Lower lobe of right lung (tissue), 2 donors: ENCODE measurements at places on chromosomes 1 and 21. TPM values are rescaled to one million over a fixed set of nuclear protein-coding genes. Genes with fewer than 3 reads are reported as not detected.

DNA sequence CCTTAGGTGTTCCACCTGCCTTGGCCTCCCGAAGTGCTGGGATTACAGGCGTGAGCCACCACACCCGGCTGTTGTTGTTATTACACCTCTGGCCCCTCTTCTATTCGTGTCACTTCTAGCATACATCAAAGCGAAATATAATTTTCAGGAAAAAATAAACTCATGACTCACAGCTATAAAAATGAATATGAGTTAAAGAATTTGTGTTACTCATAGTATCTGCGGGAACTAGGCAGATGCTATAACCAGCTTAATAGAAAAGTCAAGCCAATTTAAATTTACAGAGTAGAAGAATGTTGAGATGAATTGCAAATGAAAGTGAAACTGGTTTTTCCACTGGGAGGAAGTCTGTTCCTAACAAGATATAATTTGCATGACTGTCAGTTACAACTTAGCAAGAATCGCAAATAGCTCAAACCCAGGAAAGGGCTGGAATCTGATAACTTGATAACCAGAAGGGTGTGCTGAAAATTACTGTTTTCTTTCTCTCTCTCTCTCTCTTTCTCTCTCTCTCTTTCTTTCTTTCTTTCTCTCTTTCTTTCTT lies 11.2 kb downstream of the OR2W3 start:
- peak overlapping the region; percentile 37 for H3K4me3 ChIP-seq
- H3K27ac ChIP-seq, result peak overlapping the region; percentile 15
- peaks cover 3% of the 10 kb centered on the region for H3K4me1 ChIP-seq

GRCh38 chr1:235336903-235337302 lies 8.5 kb downstream of the GGPS1 start:
- H3K36me3 ChIP-seq, result peaks cover 48% of the 10 kb centered on the region
- no peak for DNase-seq
- peak overlapping the region; percentile 37 for H3K27ac ChIP-seq
- H3K4me3 ChIP-seq, result peak overlapping the region; percentile 6
- H3K4me1 ChIP-seq, result peaks cover 25% of the 10 kb centered on the region
- no peaks in the 10 kb centered on the region for H3K27me3 ChIP-seq

- DNase-seq, result no peak
- no peaks in the 10 kb centered on the region for H3K27me3 ChIP-seq
Observed at GRCh38 chr1:82401116-82401515, 600.4 kb downstream of the ADGRL2 start.

GRCh38 chr1:30748699-30749401 lies 8.7 kb downstream of the LAPTM5 start:
- H3K4me1 ChIP-seq, result peaks cover 94% of the 10 kb centered on the region
- H3K27me3 ChIP-seq, result no peaks in the 10 kb centered on the region
- peak; percentile 45 for DNase-seq

- no peak overlapping the region for H3K4me3 ChIP-seq
- H3K4me1 ChIP-seq, result peaks cover 6% of the 10 kb centered on the region
Observed at GRCh38 chr1:107277022-107277421, 136.2 kb downstream of the NTNG1 start.

LIX1L gene
- total RNA-seq, result 30.9 TPM

- H3K27me3 ChIP-seq, result peaks cover 27% of the 10 kb centered on the region
- no peak for DNase-seq
- H3K4me3 ChIP-seq, result no peak overlapping the region
- no peak overlapping the region for H3K27ac ChIP-seq
Observed at GRCh38 chr1:901108-901859, 22.4 kb upstream of the SAMD11 start.

GJA5 gene
- total RNA-seq, result 44.5 TPM

DNA sequence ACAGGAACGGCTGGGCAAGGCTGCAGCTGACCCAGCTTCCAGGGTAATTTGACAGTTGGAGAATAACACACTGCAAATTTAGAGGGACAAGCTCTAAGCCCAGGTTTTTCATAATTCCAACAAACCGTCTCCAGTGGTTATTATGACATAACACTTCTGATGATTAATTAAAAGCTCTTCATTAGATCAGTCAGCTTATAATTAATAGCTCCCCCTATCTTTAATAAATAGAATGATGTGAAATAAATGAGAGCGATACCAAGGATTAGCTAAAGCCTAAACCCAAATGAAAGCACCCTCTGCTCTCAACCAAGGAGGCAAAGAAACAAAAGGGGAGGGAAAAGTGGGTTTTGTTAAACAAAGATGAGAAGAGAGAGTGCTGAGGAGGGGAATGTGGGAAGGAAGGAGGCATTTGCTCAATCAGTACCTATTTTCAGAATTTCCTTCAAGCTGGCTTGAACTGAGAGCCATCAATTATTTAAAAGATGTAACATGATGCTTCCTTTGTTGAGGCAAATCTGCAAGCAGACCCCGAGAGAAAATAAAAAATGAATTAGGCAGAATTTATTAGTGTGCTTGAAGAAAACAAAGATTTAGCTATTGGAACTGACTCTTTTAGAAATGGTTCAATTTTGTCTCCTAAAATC lies 221.8 kb upstream of the ESRRG start:
- H3K4me1 ChIP-seq, result no peaks in the 10 kb centered on the region
- no peaks in the 10 kb centered on the region for H3K27me3 ChIP-seq
- H3K36me3 ChIP-seq, result no peaks in the 10 kb centered on the region

- H3K36me3 ChIP-seq, result no peaks in the 10 kb centered on the region
- no peak overlapping the region for H3K27ac ChIP-seq
- DNase-seq, result no peak
- H3K4me3 ChIP-seq, result no peak overlapping the region
- H3K4me1 ChIP-seq, result no peaks in the 10 kb centered on the region
- H3K27me3 ChIP-seq, result no peaks in the 10 kb centered on the region
Observed at GRCh38 chr1:53577761-53578100, 118.5 kb downstream of the DMRTB1 start.

- no peak overlapping the region for H3K4me3 ChIP-seq
- H3K4me1 ChIP-seq, result peaks cover 19% of the 10 kb centered on the region
- peak; percentile 78 for DNase-seq
Observed at GRCh38 chr1:27045973-27046558, 33.4 kb upstream of the TENT5B start.

OR14I1 gene
- not detected for total RNA-seq

DNA sequence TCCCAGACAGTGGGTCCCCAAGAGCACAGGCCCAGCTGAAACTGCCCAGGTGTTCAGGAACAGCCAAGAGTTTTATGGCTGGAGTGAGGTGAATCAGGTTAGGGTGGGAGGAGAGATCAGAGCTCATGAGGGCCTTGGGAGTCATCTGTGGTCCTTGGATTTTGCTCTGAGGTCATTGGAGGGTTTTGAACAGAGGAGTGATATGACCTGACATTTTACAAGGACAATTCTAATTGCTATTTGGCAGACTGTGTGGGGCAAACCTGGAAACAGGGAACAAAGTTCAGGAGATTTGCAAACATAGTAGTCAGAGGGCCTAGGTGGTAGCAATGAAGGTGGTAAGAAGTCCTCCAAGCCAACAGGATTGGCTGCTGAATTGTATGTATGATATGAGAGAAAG lies 31.1 kb upstream of the LRRN2 start:
- no peaks in the 10 kb centered on the region for H3K36me3 ChIP-seq
- H3K27ac ChIP-seq, result no peak overlapping the region
- no peak for DNase-seq
- H3K4me3 ChIP-seq, result no peak overlapping the region
- H3K4me1 ChIP-seq, result no peaks in the 10 kb centered on the region

PPFIA4 gene
- total RNA-seq, result 1.3 TPM

- H3K4me1 ChIP-seq, result peaks cover 25% of the 10 kb centered on the region
- H3K4me3 ChIP-seq, result no peak overlapping the region
- DNase-seq, result no peak
- H3K27ac ChIP-seq, result no peak overlapping the region
Observed at GRCh38 chr1:220828950-220829586, 42.4 kb downstream of the MTARC1 start.

GRCh38 chr1:208185801-208186231 lies 58.4 kb downstream of the PLXNA2 start:
- peaks cover 20% of the 10 kb centered on the region for H3K36me3 ChIP-seq
- H3K27ac ChIP-seq, result no peak overlapping the region
- H3K4me1 ChIP-seq, result peaks cover 52% of the 10 kb centered on the region
- H3K4me3 ChIP-seq, result no peak overlapping the region

SPRR2B gene
- total RNA-seq, result not detected

GRCh38 chr1:230056098-230056497 lies 10.9 kb upstream of the GALNT2 start:
- no peak for DNase-seq
- H3K4me3 ChIP-seq, result no peak overlapping the region
- H3K27ac ChIP-seq, result no peak overlapping the region
- H3K36me3 ChIP-seq, result no peaks in the 10 kb centered on the region
- H3K27me3 ChIP-seq, result no peaks in the 10 kb centered on the region

SLC45A1 gene
- total RNA-seq, result 0.92 TPM

RHBDL2 gene
- 0.32 TPM for total RNA-seq

DNA sequence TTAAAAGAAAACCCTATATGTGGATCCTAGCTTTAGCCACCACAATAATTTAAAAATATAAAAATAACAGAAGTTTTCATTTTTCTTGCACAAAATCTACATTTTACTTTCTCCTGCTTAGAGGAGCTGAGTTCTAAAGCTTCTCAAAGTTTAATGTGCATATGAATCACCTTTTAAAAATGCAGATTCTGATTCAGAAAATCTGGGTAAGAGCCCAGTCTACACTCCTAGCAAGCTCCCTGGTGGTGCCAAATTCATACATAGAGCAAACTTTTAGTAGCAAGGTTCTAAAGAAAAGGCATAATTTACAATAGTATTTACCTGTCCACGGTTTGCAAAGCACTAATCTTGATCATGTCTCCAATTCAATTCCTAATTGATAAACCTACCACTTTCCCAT lies 19.3 kb downstream of the RSBN1 start:
- peaks cover 38% of the 10 kb centered on the region for H3K4me1 ChIP-seq
- DNase-seq, result no peak
- peaks cover 29% of the 10 kb centered on the region for H3K36me3 ChIP-seq
- no peaks in the 10 kb centered on the region for H3K27me3 ChIP-seq
- no peak overlapping the region for H3K4me3 ChIP-seq
- no peak overlapping the region for H3K27ac ChIP-seq

HEATR1 gene
- 24.4 TPM for total RNA-seq

- no peak overlapping the region for H3K4me3 ChIP-seq
- peaks cover 58% of the 10 kb centered on the region for H3K4me1 ChIP-seq
- no peaks in the 10 kb centered on the region for H3K36me3 ChIP-seq
- H3K27ac ChIP-seq, result no peak overlapping the region
Observed at GRCh38 chr1:1022302-1023009, 2.5 kb downstream of the AGRN start.

FNBP1L gene
- 40.6 TPM for total RNA-seq

- no peaks in the 10 kb centered on the region for H3K27me3 ChIP-seq
- H3K27ac ChIP-seq, result no peak overlapping the region
- no peaks in the 10 kb centered on the region for H3K36me3 ChIP-seq
- DNase-seq, result no peak
- H3K4me3 ChIP-seq, result no peak overlapping the region
Observed at GRCh38 chr1:229161740-229162139, 109.2 kb upstream of the RAB4A start.

DNA sequence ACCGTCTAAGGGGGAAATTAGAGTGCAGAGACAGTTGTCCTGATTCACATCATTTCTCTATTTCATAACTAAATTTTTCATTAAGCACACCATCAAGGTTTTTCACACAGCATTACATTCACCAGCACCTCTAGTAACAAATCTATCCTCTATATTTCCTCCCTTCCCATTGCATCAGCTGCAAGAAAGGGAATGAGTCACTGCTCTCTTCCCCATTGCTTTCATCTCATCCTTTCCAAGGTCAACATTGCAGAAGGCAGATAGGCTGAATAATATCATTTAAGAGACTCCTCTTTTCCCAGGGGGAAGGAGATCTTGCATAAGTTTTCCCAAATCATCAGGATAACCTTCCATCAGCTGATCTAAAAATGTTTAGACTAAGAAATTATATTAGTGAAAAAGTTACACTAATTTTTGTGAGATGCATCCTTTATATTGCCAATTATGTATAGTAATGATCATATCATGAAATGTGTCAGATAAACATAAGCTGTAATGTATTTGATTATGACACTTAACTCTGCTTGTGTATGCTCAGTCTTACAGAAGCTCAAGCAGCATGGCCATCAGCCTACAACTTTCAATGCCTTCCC lies 4.3 kb downstream of the INTS7 start:
- no peaks in the 10 kb centered on the region for H3K27me3 ChIP-seq
- H3K36me3 ChIP-seq, result no peaks in the 10 kb centered on the region
- no peak overlapping the region for H3K27ac ChIP-seq

BSND gene
- not detected for total RNA-seq

SLC22A15 gene
- 26.8 TPM for total RNA-seq

TNFRSF8 gene
- total RNA-seq, result 2.7 TPM

GRCh38 chr1:29655945-29656850 lies 419.9 kb downstream of the PTPRU start:
- no peaks in the 10 kb centered on the region for H3K36me3 ChIP-seq
- H3K4me3 ChIP-seq, result no peak overlapping the region
- H3K27me3 ChIP-seq, result peaks cover 9% of the 10 kb centered on the region
- H3K4me1 ChIP-seq, result no peaks in the 10 kb centered on the region
- no peak for DNase-seq
- no peak overlapping the region for H3K27ac ChIP-seq

GRCh38 chr1:236990052-236990445 lies 14.2 kb downstream of the MT1HL1 start:
- H3K4me3 ChIP-seq, result no peak overlapping the region
- H3K27ac ChIP-seq, result no peak overlapping the region
- H3K36me3 ChIP-seq, result no peaks in the 10 kb centered on the region
- no peaks in the 10 kb centered on the region for H3K27me3 ChIP-seq

SPRR5 gene
- not detected for total RNA-seq

DNA sequence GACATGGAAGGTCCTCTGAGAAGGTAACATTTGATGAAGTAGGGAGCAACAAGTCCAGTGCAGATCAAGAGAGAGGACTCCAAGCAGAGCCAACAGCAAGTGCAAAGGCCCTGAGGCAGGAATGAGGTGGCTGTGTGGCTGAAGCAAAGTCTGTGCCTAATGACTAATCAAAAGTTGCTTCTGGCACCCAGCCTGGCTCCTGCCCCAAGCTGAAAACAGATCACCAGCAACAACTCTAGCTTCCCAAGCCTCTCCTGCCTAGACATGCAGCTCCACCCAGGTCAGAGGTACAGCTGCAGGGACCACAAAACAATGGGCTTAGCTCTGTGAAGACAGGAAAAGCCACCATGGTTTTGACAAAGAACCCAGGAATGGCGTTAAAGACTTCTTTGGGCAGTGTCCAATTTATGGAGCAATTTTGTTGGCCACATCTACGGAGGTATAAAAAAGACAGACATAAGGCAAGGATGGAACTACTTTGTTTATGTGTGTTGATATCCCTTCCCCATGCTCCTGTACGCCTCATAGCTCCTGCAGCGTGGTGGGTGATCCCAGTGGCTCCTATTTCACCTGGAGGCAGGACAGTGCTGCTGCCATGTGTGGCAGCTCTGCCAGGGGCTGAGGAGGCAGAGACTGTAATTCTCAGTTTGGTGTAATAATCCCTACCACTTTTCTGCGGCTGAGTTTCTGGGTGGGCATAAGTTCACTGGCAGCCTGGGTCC lies 26.4 kb upstream of the IGSF3 start:
- H3K4me3 ChIP-seq, result no peak overlapping the region
- DNase-seq, result no peak
- no peak overlapping the region for H3K27ac ChIP-seq
- no peaks in the 10 kb centered on the region for H3K27me3 ChIP-seq
- H3K4me1 ChIP-seq, result no peaks in the 10 kb centered on the region

SPTA1 gene
- 0.50 TPM for total RNA-seq

GRCh38 chr1:56406821-56407220 lies 172.5 kb downstream of the PLPP3 start:
- no peak for DNase-seq
- no peak overlapping the region for H3K27ac ChIP-seq
- no peaks in the 10 kb centered on the region for H3K27me3 ChIP-seq

PDPN gene
- total RNA-seq, result 33.3 TPM
